ENCODE measurements at places on chromosomes 3 and 15. TPM values are rescaled to one million over a fixed set of nuclear protein-coding genes. Genes with fewer than 3 reads are reported as not detected.

DNA sequence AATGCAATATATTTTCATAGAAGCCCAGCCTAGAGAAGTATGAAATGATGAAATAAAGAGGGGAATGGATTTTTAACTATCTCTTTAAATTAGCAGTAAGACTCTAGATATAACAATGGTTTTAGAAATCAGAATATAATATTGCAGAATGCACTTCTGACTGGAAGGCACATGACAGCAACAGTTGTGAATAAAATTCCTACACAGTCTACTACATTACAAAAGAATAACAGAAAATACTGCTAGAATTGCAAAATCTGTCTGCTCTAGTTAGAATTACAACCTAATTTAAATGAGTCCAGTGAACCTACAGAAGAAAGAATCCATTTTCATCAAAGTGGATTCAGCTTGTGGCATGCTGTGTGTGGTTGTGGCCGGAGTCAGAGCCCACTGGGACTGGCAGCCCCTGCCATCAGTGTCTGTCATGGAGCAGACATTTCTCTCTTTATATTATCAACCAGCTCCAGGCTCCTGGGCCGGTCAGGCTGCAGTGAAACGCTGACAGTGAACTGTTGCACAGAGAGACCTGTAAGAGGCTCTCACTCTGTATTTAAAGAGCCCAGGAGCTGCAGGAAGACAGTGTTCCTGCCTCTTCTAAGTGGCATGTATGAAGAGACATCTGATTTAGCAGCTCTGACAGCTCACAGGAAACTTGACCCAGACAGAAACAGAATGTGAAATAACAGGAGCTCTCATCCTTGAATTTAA is 1523.8 kb upstream of the CADM2 start:
- no peak for DNase-seq

DNA sequence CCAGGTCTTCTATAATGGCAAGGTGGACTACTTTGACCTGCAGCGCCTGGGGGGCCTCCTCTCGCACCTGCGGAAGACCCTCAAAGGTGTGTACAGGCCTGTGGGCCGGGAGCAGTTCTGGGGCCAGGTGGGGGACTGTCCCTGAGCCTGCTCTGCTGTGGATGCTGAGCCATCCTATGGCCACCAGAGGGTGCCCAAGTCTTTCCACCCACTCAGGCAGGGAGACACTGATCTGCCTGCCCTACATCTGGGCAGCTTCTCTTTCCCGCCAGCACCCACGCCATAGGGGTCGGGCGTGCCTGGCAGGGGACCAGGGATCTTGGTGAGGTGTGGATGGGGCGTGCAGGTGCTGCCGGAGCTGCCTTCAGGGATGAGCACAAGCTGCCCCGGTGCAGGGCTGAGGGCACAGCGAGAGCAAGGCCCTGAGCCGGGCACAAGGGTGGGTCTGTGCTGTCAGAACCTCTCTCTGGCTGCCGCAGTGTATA is 14.1 kb downstream of the RNF123 start:
- DNase-seq: peak; percentile 81

DNA sequence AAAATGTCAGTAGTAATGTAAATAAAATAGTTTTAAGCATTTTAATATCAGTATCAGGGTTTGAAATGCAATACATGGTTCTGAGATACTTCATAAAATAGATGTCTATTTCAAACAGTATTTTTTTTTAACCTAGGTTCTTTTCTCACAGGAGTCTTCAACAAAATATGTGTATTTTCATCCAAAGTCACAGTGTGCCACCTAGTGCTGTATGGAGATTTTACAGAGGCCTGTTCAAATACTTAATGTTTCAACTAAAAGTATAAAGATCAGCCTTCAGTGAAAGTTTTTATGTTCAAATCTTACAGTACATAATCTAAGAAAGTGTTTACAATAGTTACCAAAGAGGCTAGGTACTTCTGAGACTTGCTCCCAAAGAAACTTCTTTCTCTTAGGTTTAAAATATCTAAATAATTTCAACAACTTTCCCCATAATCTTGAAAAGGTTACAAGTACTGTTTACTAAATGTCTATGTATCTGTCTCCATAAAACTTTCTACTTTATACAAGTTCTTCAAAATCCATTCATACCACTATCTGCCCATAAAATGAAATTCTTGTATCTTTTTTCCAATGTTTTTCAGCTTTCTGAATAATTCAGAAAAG is 38.3 kb downstream of the SCAPER start:
- no peak for DNase-seq

DNA sequence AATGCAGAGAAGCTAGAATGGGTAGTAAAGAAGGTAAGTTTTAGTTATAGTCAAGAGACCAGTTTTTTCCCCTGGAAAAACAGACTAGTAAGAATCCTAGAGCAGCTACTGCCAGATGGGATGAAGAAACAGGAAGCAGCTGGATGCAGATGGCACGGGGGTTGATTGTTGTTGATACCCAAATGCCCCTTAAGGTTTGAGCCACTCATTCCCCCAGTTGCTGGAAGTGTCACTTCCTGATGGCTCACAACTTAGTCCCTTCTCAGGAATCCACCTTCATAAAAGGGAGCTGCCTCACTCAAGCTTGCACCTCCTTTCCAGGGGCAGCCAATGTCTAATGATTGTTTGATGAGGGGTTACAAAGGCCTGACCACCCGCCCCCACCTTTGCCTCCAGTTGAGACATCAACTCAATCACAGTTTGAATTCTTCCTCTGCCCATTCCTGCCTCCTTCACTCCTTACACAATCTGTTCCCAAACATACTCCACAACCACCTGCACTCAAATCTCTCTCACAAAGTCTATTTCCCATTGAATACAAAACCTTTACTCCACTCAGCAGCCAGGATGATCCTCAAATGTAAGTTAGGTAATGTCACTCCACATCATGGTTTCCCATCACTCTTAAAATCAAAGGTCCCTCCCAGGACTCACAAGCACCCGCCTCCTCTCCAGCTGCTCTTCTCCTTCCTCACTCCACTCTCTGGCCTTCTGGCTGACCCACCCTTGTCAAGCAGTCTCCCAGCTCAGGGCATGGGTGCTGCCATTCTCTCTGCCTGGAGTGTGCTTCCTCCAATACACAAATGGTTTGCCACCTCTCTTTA is 450.1 kb upstream of the THBS1 start:
- DNase-seq: no peak

GRCh38 chr3:187808527-187808895 is 63.2 kb upstream of the BCL6 start:
- DNase-seq: no peak

DNA sequence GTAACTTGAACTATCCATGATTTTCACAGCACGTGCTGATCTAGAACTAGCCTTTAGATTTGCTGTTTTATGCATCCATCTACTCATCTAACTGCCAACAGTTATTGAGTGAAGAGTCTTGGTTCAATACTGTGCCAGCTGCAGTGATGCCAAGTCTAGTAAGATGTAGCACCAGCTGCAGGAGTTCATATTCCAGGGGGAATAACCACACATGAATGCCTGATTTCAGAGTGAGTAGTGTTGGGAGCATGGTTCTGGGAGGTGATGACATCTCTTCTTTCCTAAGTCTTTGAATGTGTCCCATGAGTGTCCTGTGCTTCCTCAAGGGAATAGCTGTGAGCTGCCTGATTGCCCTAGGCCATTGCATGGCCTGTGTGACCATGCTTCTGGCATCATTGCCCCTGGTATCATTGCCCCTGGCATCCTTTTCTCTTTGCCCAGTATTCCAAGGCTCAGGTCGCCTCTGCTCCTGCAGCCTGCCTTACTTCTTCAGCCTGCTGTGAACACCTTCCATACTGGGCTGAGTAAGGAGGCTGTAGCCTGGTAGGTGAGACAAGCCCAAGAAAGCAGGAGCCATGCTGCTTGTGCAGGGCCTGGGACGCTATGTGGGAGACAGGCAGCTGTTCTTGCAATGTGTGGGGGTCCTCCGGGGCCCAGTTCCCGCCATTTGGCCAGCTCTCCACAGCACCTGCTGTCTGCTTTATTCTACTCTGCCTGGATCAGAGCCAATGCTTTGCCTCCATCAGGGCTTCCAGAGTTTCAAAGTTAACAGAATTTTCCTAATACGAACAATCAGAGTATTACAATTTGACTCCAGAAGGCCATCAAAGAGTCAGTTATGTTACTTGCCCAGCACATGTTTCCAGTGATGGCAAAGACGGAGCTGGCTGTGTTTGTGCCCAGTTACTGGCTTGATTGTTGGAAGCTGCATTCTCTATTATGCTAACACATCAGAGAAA is 73.2 kb downstream of the CLSTN2 start:
- DNase-seq: no peak

DNA sequence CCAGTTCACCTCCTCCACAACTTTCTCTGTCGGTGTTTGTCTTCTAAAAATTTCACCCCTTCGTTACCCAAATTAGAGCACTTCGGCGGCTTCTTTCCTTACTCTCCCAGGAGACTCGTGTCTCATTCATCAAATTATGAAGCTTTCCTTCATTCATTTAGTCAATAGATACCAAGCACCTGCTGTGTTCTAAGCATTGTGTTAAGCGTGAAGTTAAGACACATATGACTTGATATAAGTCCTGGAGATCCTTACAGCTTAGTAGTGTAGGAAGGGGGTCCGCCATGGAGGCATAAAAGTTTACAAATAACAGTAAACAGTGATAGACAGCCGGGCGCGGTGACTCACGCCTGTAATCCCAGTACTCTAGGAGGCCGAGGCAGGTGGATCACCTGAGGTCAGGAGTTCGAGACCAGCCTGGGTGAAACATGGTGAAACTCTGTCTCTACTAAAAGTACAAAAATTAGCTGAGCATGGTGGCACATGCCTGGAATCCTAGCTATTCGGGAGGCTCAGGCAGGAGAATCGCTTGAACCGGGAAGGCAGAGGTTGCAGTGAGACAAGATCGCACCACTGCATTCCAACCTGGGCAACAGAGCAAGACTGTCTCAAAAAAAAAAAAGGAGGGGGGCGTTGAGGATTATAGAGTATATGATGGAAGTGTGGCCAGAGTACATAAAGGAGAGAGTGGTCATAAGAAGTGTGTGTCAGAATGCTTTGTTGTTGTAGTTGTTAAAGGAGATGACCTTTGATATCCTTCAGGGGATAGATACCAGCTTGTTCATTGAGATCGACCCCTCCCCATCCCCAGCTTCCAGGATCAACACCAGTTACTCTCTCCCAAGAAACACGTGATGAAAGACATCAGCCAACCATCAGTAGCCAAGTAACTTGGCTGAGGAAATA is 744 bp upstream of the CCDC32 start:
- DNase-seq: no peak

- no peak for DNase-seq
These were observed 4.8 kb downstream of the LCTL start for GRCh38 chr15:66560856-66561525.

Gene SNRPN
- 83.6 TPM for total RNA-seq

Gene PRR20G
- total RNA-seq: not detected

Gene TRNT1
- 52.8 TPM for total RNA-seq

Gene CFAP92
- total RNA-seq: not detected

Gene MESP2
- not detected for total RNA-seq

- no peak for DNase-seq
These were observed 225.1 kb upstream of the NDN start for GRCh38 chr15:23912191-23912590.

GRCh38 chr15:60005352-60006202 is 1.5 kb downstream of the FOXB1 start:
- DNase-seq: peak; percentile 37

DNA sequence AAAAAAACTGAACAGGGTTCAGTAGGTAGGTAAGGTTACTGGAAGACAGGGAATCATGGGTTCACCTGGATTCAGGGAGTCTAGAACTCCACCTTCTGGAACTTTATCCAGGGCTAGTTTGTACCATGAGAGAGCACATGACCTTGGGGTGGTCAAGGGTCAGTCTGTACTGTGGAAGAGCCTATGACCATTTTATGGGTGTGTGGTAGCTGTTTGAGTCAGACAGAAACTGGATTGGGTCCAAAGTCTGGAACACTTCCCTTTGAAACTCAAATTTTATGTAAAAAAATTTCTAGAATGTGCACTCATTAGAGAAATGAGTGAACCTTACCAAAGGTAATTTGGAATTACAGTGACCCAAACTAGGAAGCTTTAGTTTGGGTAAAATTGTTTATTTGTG is 486.0 kb upstream of the AGTR1 start:
- no peak for DNase-seq

DNA sequence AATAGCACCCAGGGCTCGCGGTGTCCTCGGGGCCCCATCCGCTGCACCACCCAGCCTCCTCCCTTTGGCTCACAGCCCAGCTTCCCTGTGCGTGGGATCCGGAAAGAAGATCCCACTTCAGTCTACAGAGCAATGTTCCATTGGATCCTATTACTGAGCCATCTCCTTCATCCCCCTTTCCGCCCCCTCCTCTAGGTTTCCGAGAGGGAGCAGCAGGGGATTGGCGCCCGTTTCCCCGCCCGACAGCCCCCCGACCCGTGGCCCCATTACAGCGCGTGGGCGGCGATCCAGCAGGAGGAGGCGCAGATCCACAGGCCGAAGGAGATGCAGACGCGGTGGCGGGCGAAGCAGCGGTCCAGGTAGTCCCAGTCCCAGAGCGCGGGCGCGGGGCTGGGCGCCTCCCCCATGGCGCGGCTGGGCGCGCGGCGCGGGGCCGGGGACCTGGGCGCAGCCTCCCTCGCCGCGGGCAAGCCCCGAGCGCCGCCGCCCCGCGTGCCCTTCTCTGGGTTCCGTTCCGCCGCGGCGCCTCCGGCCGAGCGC is 340 bp downstream of the TMEM44 start:
- DNase-seq: no peak

DNA sequence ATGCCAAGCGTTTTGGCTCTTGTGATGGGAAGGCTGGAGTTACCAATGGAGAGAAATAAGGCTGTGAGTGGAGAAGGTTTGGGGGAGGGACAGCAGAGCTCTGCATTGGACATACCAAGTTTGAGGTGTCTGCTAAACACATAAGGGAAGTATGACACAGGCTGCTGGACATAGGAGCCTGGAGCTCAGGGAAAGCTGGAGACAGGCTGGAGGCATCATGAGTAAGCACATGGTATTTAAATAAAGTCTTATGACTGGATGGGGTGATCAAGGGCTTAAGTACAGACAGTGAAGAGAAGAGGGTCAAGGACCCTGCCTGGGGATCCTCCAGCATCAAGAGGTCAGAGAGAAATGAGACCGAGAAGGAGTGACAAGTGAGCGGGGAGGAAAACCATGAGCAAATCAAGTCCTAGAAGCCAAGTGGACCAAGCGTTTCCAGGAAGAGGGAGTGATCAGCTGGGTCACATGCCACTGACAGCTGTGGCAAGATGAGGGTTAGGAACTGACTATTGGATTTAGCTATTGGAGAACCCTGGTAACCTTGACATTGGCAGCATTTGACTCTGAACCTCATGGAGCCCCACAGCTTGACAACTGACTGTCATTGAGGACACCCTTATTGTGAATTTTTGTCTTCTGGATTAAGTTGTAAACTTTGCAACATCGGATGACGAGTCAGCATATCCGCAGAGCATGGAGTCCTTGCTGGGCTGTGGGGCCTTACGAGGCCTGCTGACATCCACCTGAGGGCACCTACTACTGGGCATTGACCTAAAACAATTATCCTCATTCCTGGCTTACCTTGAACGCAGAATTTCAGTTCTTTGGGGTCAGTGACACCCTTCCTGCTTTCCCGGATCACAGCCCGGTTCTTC is 78.7 kb upstream of the ETV5 start:
- DNase-seq: no peak

Data from B cell (primary cell).